ENCODE measurements at places on chromosomes 13 and 19.

GRCh38 chr19:31512181-31512970 lies 163.1 kb upstream of the TSHZ3 start:
- no peaks in the 10 kb centered on the region for H3K36me3 ChIP-seq
- H3K27me3 ChIP-seq = no peaks in the 10 kb centered on the region
- no peak for DNase-seq
- H3K27ac ChIP-seq = no peak overlapping the region

GRCh38 chr19:45901912-45902650 lies at the start of gene MYPOP:
TSS of gene MYPOP (minus strand) at chr19:45902613. CDS start at chr19:45901773, 840 bp downstream.
- H3K27me3 ChIP-seq = no peaks in the 10 kb centered on the region
- H3K27ac ChIP-seq = peak within 1 kb of the TSS; percentile 76
- peaks cover 21% of the 10 kb centered on the region for H3K36me3 ChIP-seq
- DNase-seq = no peak
- peaks cover 25% of the 10 kb centered on the region for H3K4me1 ChIP-seq

DNA sequence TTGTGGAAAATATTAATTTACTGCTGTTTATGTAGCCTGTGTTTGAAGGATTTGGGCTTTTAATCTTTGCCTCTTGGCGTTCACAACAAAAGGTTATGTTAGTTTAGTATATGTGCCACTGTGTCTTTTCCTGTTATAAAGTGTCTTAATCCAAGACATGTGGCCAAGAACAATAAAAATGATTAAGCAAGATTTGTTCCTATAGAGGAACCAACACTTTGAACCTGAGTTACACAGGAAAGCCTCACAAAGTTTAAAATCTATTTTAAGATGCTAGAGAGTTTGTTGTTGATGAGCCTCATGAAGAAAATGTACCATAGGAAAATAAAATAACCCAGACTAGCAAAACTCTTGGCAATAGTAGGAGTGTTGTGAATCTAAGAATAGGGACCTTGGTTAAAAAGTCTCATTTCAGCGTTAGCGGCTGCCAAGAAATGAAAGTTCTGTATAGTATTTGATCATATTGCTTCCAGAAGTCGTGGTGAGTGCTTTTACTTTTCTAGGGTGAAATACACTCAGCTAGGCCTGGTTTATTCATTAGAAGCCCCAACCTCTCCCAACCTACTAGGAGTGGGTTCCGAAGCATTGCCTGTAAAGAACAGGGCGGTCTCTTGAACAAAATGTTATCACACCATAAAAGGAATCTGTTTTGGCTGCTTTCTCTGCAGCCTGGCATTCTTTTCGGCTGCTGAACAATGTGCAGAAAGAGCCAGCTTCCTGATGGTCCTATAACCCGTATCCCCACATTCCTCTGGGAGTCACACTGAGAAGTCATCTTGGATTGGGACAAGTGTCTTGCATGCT lies 102.6 kb downstream of the LRCH1 start:
- DNase-seq = no peak
- no peaks in the 10 kb centered on the region for H3K36me3 ChIP-seq
- no peaks in the 10 kb centered on the region for H3K27me3 ChIP-seq
- no peaks in the 10 kb centered on the region for H3K4me1 ChIP-seq
- peak overlapping the region; percentile 83 for H3K27ac ChIP-seq

DNA sequence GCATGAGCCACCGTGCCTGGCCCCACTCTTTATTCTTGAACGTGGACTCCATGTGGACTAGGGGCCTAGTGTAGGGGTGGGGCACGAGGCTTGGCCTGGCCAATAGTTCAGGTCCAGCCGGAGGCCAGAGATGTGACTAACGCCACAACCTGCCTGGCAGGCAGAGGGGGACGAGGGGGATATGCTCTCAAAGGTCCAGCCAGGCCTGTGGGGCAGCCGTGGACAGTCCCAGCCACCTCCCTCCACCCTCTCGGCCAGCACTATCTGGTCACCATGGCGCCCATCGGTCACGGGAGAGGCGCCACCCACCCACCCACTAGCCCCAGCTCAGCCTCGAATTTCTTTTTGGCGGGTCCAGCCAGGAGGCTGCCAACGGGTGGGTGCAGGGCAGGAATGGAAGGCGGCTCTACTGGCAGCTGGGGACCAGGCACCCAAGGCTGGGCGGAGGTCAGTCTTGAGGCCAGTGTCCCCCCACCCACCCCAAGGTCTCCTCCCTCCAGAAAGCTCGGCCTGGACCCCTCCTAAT lies 2.2 kb upstream of the CERS1 start:
- peaks cover 50% of the 10 kb centered on the region for H3K36me3 ChIP-seq
- H3K4me3 ChIP-seq = no peak overlapping the region

DNA sequence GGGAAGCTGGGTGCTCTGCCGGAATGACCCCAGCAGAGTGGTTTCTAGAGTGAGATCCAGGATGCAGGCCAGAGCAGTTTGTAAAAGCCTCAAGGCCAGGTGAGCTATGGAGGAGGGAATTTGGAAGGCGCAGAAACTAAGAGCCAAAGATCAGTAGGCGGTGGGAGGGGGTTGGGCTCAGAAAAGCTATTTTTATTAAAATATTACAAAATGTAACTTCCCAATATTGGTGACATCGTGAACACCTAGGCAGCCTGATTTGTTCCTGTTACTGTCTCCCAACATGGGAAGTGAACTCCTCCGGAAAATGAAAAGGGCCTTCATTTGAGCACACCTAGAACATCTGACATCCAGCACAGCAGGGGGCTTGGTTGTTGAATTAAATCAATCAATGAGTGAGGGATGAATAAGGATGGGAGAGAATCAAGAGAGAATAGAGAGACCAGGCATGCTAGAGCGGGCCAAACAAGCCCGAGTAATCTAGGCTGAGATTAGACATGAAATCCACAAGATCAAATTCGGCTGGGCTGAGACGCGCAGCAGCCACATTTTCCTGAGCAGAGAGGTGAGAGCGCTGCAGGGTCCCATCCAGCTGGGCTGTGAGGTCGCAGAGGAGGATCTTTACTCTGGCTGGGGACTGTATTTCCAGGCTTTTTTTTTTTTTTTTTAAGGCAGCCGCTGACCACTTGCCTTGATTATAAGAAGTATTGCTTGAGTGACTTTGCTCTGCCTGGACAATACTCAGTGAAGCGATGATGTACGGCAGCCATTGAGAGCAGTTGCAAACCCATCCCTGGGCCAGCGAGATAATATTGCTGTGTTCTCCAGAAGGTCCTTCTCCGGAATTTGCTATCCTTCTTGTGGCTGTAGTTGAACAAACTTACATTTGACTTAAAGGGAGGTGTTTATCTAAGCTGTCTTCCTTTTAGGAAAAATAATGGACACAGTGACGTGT lies 178.0 kb upstream of the KL start:
- H3K27ac ChIP-seq = no peak overlapping the region
- H3K4me1 ChIP-seq = no peaks in the 10 kb centered on the region
- no peaks in the 10 kb centered on the region for H3K36me3 ChIP-seq
- no peak overlapping the region for H3K4me3 ChIP-seq

DNA sequence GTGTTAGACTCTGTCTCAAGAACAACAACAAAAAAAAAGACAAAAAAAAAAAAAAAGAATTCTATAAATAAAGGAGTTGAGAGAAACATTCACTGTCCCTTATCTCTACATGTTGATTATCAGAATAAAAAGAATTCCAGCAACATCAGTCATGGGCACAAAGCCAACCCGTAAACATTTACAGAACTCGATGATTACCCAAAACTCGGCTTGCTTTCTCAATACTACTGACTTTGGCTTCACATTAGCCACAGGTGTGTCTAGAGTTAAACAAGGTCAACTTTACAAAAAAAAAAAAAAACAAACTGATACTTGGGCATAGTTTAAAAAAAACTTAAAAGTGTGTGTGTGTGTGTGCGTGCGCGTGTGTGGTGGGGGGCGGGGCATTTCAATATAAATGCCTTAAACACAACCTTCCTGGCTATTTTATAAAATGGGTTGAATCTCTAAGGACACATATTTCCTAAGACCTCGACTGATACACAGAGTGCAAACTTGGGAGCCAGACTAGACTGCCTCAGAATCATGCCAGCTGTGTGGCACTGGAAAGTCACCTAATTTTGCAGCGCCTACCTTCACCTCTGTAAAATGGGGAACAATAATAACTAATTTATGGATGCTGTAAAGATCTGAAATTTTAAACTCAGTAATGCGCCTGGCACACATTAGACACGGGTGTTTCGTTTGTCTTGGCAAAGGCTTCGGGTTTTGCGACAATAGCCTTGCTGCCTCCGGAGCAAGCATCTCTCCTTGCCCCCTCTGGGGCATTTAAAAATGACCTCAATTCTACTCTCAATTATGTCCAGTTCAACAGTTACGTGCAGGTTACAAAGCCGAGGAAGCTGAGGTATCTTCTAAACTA lies 922 bp downstream of the EBPL start:
- no peaks in the 10 kb centered on the region for H3K27me3 ChIP-seq
- H3K4me3 ChIP-seq = peak overlapping the region; percentile 67
- no peaks in the 10 kb centered on the region for H3K36me3 ChIP-seq
- no peak for DNase-seq
- no peaks in the 10 kb centered on the region for H3K4me1 ChIP-seq

DNA sequence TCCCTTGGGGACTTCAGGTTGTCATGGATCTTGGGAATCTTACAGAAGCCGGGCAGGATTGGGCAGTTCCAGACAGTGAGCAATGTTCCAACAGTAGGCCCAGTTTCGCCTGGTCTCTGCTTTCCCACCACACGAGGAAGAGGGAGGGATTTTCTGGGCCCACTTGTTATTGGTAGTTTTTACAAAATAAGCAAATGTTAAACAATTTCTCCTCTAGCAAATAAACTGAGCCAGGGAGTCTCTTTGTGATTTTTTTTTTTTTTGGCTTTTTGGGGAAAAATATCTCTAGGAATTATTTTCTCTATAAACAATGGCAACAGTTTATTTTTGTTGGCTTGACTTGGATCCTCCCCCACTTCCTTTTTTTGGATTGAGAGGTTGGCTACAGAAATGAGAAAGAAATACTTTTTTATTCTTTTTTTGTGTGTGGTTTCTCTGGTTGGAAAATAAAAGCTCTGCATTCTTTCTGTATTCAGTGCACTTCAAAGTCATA lies 89.3 kb downstream of the TM9SF2 start:
- no peak for DNase-seq
- H3K36me3 ChIP-seq = no peaks in the 10 kb centered on the region
- H3K4me1 ChIP-seq = peaks cover 5% of the 10 kb centered on the region
- H3K4me3 ChIP-seq = no peak overlapping the region

DNA sequence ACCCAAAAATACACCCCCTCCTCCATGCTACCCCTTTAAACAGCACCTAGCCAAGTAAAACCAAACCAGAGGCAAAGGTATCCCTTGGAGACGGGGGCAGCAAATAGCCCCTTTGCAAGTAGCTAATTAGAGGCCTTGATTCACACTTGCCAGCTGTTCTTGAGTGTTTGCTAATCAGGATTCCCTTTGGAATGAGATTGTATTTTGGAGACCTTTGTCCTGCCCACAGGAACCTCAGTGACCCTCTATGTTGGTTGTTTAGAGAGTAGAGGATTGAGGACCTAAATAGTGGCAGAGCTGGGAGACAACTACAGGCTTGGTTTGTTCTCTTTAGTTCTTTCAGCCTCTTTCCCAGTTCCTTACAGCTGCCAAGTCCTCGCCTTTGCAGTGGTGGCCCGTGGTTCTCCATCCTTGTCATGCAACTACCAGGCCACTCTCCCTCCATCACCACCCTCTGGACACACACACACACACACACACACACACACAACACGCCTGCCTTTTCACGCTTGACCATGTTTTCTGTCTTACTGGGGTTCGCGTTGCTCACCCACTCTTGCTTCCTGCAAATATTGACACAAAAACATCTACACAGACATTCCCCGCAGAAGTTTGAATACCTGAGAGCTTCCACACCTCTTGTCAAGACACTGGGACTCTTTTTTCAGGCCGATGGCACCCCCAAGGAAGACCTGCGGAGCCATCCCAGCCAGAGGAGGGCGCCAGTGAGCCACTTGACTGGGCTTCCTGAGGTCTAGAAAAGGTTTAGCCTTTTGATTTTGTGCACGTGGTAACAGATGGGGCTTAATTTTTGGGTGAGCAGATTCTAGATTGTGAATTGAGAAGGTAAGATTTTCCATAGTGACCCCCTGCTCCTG lies 80.0 kb upstream of the GPR183 start:
- H3K27ac ChIP-seq = no peak overlapping the region
- DNase-seq = no peak
- H3K4me3 ChIP-seq = no peak overlapping the region
- H3K36me3 ChIP-seq = peaks cover 13% of the 10 kb centered on the region
- no peaks in the 10 kb centered on the region for H3K4me1 ChIP-seq
- H3K27me3 ChIP-seq = no peaks in the 10 kb centered on the region

- no peaks in the 10 kb centered on the region for H3K36me3 ChIP-seq
- DNase-seq = no peak
- H3K27ac ChIP-seq = no peak overlapping the region
These were observed 244.2 kb downstream of the NHLRC3 start for GRCh38 chr13:39282400-39282972.

GRCh38 chr19:52221831-52222375 lies 32.1 kb downstream of the PPP2R1A start:
- H3K4me1 ChIP-seq = no peaks in the 10 kb centered on the region
- DNase-seq = no peak
- H3K36me3 ChIP-seq = peaks cover 100% of the 10 kb centered on the region

DNA sequence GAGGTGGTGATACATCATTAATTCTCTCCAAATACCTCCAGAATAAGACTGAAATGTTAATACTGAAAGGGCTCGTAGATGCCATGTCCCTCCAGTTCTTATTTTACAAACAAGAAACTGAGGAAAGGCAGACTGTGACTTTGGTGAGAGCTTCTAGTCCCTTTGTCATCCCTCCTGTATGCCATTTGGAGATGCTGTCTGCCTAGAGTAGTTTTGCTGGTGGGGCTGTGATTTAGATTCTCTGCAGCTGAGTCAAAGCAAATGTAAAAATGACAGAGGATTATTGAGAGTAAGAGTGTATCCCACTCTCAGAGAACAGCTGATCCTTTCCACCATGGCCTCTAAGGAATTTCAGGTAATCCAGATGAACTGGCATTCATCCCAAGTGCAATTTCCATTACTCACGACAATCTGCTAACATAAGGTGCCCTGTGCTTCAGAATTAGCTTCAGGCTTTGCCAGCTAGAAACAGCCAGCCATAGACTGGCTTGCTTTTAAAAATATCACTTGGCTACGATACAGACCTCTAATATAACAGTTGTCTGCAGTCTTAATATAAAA lies 16.8 kb downstream of the PABPC3 start:
- H3K27ac ChIP-seq = no peak overlapping the region
- H3K4me3 ChIP-seq = no peak overlapping the region
- H3K36me3 ChIP-seq = no peaks in the 10 kb centered on the region
- H3K27me3 ChIP-seq = peaks cover 9% of the 10 kb centered on the region

- no peak for DNase-seq
- H3K4me1 ChIP-seq = peaks cover 20% of the 10 kb centered on the region
- peak overlapping the region; percentile 61 for H3K4me3 ChIP-seq
- H3K27me3 ChIP-seq = no peaks in the 10 kb centered on the region
These were observed 412 bp downstream of the ZNF528 start for GRCh38 chr19:52398081-52398441.

GRCh38 chr19:51194527-51195315 lies 30.2 kb upstream of the CD33 start:
- DNase-seq = no peak
- no peaks in the 10 kb centered on the region for H3K36me3 ChIP-seq
- no peaks in the 10 kb centered on the region for H3K27me3 ChIP-seq
- H3K4me3 ChIP-seq = no peak overlapping the region

- H3K27me3 ChIP-seq = no peaks in the 10 kb centered on the region
- DNase-seq = no peak
- no peak overlapping the region for H3K27ac ChIP-seq
- no peaks in the 10 kb centered on the region for H3K4me1 ChIP-seq
- no peak overlapping the region for H3K4me3 ChIP-seq
These were observed 195.7 kb upstream of the UBL3 start for GRCh38 chr13:30045916-30046704.
